ENCODE measurements at places on chromosomes 1 and 21. TPM values are rescaled to one million over a fixed set of nuclear protein-coding genes. Genes with fewer than 3 reads are reported as not detected.
A peak's percentile ranks its signal among the peaks of the same experiment; 100 is the strongest.

GRCh38 chr1:36768486-36769178, 265.7 kb downstream of the GRIK3 start:
- no peak for DNase-seq

DNA sequence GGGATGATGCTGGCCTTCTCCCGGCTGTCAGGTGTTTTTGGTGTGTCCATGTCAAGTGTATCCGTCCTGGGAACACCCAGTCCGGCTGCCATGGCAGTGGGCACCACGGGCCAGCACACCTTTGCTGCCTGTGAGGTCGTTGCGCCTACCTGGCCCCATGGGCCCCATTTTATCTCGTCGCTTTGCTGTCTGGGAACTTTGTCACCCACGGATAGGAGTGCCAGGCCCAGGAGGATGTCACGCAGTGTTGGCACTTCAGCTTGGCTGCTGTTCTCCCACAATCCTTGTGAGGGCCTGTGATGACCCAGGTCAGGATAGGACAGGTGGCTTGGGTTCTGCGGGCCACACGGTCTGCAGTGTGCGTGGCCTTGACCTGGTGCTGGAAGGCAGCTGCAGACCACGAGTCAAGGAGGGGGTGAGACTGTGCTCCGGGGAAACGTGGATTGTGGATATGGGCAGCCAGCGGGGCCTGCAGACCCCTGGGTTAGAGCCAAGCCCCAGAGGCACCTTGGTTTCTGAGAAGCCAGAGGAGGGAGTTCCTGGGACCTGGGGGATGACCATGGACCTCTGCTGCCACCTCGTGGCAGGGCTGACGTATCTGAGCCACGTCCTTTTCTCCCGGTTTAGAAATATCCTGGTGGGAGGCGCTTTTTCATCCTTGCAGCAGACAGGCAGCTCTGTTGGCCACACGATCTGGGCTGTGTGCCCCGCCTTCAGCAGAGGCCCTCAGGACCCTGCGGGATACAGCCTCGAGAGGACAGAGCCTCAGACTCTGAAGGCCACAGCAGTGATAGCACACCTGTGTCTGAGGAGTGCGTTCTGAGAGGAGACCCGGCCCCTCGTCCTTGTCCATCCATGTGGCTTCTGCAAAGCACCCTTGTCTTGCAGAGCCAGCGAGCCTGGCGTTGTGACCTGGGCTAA, 161.1 kb upstream of the COL6A1 start:
- DNase-seq: peak; percentile 52

LRRC53 gene
- polyA plus RNA-seq: not detected

PGD gene
- 30.4 TPM for polyA plus RNA-seq

AKR1A1 gene
- polyA plus RNA-seq: 128 TPM

DNA sequence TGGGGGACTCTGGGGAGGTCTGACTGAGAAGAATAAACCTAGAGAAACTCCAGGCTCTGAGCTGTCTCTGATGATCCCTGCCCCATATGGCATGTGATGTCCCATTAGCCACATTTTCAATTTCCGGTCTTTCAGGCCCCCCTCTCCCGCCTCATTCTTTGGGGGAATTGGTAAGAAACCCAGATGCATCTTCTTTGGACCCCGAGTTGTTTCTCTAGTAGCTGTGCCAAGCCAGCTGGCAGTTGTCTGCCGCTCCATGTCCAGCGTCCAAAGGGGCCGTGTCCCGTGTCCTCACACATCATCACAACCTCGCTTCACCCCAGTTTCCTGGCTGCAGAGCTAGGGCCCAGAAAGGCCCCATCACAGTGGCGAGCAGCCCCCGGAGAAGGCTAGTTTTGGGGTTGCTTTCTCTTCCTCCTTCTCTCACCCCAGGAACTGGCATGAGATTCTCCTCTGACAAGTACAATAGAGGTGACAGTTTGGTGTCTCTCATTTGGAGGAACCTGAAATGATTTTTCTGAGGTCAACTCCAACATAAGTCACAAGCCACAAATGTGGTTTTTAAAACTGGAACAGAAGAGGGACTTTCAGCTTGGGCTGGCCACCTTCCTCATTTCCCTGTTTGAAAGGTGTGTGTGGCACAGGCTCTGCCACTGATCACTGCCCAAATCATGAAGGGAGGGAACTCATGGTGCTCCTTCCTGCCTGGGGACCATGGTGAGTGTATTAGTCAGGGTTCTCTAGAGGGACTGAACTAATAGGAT, 6.4 kb upstream of the GPR157 start:
- no peak for DNase-seq

GRCh38 chr1:41520951-41521752, 36.7 kb upstream of the EDN2 start:
- DNase-seq: no peak

GRCh38 chr1:52928015-52928404, 934 bp downstream of the SCP2 start:
- DNase-seq: no peak

- no peak for DNase-seq
These were observed 7.6 kb downstream of the CYP4B1 start for GRCh38 chr1:46806196-46807020.

ITLN2 gene
- not detected for polyA plus RNA-seq

ESRRG gene
- polyA plus RNA-seq: not detected
